SJCRH30 (cell line): ENCODE measurements at places on chromosomes 1 and 21.

GRCh38 chr1:219573960-219574359, 38.9 kb downstream of the ZC3H11B start:
- no peak for DNase-seq

GRCh38 chr1:22920734-22921451, 51.8 kb downstream of the LACTBL1 start:
- DNase-seq = no peak

DNA sequence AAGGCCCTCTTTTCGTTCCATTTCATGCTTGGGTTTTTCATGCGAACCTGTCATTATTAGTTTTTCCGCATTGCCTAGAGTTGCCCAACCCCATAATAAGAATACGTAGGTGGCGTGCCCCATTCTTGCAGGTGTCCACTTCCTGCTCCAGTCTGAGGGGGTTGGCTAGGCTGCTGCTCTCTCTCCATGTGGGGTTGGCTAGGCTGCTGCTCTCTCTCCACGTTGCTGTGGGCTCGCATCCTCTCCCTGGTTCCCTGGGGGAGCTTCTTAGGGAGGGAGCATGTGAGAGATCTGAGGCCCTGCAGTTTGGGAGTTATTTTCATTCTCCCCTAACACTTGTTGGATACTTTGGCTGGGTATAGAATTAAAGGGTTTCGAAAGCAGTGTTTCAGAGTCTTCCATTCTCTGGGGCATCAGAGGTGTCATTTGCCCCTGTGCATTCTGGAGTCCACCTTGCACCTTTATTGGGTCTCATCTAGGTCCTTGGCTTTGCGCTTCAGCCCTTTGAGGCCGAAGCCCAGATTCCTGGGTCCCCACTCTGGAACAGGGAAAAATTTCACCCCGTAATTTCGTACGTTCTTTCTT, 8.6 kb downstream of the C1orf35 start:
- no peak for DNase-seq

- no peak for DNase-seq
Measured at GRCh38 chr1:186272486-186272885, 102.6 kb downstream of the TPR start.

DNA sequence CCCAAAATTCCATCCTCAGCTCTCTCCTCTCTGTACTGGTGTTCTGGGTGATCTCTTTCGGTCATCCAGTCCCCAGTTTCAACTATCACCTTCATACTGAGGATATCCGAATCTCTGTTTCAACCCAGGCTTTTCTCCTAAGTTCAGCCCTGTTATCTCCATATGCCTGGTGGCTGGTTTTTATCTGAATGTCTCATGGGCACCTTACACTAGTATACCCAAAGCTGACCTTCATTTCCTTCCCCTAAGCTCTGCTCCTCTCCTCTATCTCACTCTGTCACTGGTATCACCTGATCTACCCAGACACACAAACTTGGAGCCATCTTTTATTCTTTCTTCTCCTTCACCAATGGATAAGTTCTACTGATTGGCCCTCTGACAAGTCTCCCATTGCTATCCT, 53.0 kb downstream of the LRRC71 start:
- no peak for DNase-seq

GRCh38 chr1:194215448-194215847, 1029.0 kb upstream of the B3GALT2 start:
- DNase-seq = no peak

DNA sequence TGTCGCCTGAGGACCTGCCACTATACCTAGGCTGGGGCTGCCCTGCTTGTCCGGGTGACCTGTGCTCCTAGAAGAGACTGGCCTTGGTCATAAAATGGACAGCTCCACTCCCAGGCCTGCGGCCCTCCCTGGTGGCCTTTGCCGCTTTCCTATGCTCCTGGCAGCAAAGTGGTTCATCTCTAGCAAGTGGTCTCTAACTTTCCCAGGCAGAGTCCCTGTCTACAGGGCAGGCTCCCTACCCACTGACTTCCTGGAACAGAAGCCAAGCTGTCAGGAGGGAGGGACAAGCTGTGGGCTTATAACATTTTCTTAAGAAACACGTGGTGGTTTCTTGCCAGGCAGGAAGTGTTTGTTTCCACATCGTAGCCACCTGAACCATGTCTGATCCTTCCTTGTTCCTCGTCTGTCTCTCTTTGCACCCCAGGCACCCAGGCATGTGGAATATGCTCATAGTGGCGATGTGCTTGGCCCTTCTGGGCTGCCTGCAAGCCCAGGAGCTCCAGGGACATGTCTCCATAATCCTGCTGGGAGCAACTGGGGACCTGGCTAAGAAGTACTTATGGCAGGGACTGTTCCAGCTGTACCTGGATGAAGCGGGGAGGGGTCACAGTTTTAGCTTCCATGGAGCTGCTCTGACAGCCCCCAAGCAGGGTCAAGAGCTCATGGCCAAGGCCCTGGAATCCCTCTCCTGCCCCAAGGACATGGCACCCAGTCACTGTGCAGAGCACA, 10.1 kb downstream of the H6PD start:
- no peak for DNase-seq

- DNase-seq = no peak
Measured at GRCh38 chr1:20903437-20903836, 116.3 kb upstream of the HP1BP3 start.

DNA sequence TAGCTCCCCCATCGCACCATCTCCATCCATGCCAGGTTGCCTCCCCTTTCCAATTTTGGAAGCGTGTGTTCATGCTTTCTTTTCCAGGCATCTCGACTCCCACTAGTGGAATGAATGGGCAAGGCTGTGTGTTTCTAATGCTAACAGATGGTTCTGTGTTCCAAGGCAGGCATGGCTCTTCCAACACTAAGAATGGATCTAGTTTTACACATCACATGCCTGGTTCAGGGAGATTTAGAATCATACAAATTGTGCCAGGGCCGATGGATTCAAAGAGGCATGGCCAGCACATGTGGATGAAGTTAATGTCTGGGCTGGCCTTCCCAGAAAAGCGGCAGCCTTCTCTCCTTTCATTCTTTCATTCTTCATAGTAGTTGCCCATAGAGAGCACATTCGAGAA, 438.7 kb downstream of the PRDM2 start:
- DNase-seq = no peak

GRCh38 chr1:245549996-245550719, 395.4 kb downstream of the KIF26B start:
- DNase-seq = no peak

DNA sequence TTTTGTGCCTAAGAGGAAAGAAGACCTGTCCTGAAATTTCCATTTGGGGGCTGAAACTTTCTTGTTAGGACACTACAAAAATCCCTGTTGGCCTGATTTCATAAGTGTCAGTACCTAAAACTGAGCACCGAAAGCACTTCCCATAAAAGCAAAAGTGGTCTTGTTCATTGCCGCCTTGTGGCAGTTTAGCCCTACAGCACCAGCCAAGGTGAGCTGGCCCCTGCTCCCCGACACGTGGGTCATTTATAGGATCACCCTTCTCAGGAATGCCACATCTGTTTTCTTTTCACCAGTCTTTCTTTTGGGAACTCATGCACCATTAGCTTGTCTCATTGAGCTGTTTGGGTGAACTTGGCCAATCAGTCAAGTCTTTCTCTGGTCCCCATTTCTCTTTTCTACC, 155.8 kb upstream of the KAZN start:
- no peak for DNase-seq

- DNase-seq = no peak
Measured at GRCh38 chr1:91120936-91121335, 99.1 kb upstream of the ZNF644 start.

DNA sequence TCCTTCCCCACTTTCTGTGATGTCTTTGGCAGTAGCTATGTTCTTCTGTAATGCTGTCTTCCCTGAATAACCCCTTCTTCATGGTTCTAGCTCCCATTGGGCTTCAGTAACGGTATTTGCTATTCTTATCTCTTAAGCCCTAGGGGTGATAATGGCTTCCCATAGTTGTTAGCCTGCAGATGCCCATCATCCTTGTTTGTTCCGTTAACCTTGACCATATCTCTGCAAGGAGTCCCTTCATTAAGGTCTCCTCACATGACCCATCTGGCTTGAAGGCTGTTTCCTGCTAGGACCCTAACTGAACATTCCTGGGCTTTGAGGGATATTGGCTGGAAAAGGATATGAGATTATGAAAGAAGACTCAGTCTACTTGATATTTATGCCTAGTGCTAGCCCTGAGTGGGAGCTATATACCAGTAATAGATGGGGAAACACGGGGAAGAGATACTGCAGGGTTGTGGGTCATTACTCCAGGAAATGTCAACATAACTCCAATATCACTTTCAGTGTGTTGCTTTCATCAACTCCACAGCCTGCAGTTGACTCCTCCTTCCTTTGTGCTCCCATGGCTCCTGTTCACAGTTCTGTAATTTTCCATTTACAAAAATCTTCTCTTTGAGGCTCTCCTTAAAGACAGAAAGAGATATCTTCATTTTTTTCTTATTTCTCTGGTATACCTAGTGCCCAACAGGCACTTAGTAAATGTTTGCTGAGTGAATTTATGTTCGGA, 2.5 kb downstream of the MR1 start:
- DNase-seq = no peak

DNA sequence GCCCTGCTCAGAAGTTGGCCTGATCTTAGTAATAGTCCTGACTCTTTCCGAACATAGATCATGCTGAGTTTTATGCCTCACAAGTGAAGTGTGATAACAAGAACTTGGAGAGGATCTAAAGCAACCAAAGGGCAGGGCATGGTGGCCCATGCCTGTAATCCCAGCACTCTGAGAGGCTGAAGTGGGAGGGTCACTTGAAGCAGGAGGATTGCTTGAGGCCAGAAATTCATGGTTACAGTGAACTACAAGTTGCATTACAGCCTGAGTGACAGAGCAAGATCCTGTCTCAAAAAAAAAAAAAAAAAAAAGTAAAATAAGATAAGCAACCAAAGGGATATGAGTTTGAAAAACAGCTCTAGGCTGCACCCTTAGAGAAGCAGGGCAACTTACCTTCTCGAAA, 18.5 kb upstream of the BCL9 start:
- no peak for DNase-seq

GRCh38 chr1:81540216-81540615, 260.5 kb upstream of the ADGRL2 start:
- DNase-seq = no peak
